CD4-positive, alpha-beta T cell treated with Interleukin-12 subunit alpha and Interleukin-12 subunit beta, for 1 hour (primary cell): ENCODE measurements at places on chromosomes 7 and 10.
A peak's percentile ranks its signal among the peaks of the same experiment; 100 is the strongest.

GRCh38 chr10:43857206-43857930 is 208.7 kb upstream of the ZNF32 start:
- DNase-seq, result no peak

- DNase-seq, result no peak
Measured at GRCh38 chr10:68784476-68784875, 42.9 kb upstream of the STOX1 start.

- DNase-seq, result peak; percentile 42
Measured at GRCh38 chr10:98170249-98171117, 36.0 kb downstream of the R3HCC1L start.

DNA sequence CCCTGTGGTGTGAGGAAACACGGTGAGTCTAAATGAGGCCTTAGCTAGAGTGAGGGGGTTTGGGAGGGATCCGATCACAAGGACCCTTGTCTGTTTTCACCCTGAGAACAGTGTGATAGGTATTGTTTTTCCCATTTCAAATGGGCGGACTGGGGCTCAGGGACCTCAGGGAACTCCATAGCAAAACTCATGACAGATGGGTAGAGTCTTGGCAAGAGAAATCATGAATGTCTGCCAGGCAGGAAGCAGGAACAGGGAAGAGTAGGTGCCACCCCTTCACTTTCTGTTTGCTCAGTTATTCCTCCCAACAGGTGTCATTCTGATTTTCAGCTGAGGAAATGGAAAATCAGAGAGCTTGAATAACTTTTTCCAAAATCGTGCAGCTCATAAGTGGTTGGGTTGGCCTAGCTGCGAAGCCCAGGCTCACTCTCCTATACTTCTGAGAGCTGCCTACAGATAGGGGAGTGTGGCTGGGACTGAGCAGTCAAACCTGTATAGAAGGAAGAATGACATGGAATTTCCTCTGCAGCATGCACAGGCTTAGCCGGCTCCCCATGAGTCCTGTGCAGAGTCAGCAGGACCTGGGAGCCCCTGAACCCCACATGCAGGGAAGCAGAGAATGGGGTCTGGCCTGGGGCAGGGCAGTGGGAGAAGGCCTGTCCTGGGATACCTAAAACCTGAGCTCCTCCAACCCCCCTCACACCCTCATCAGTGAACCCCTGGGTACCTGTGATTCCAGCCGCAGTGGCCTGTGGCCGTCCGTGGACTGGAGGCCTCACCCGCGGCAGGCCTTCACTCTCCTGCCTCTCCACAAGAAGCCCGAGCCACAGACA is 17.6 kb upstream of the C10orf105 start:
- no peak for DNase-seq

- DNase-seq, result peak; percentile 97
Measured at GRCh38 chr7:816300-816750, 16.0 kb upstream of the SUN1 start.

- DNase-seq, result no peak
Measured at GRCh38 chr7:95104739-95105138, 197.3 kb downstream of the PPP1R9A start.
